ENCODE measurements at places on chromosomes 1 and 21. TPM values are rescaled to one million over a fixed set of nuclear protein-coding genes. Genes with fewer than 3 reads are reported as not detected.
A peak's percentile ranks its signal among the peaks of the same experiment; 100 is the strongest.

TFF2 gene
- polyA plus RNA-seq = not detected

DNA sequence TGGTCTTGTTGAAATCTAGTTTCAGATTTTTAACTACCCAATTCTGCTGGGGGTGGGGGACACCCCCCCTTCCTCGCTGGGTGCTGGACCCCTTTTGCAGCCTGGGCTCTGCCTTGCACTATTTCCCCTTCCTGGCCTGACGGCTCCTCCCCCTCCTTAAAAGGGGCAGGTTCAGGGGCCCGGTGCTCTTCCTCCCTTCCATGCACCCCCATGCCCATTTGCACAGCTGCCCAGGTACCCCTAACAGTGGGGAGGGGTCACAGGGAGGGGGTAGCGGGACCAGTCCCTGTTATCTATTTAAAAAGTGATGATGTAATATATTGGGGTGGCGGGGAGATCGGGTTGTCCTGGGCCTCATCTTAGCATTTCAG, 15.3 kb downstream of the ZBTB7B start:
- no peak for DNase-seq

DNA sequence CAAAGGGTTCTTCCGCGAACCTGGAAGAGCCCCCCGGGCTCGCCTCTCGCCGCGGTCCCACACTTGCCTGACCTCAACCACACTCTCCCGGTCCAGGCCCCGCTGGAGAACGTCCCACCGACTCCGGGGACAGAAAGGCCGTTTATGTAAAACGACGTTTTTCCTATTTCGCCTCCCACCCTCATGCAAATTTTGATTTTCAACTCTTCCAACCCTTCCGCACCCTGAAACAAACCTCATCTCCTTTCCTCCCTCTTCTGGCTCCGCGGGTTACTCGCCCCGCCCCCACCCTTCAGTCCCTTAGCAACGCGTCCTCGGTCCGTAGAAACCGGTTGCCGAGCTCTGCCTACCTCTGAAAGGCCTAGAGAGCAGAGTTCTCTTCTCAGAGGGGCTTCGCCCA, at the start of gene C1orf141:
C1orf141 (minus strand) TSS at position 276 of the 400 bp plus-strand sequence. CDS start 7,730 bp downstream, outside the sequence.
- peak; percentile 77 for DNase-seq

DNA sequence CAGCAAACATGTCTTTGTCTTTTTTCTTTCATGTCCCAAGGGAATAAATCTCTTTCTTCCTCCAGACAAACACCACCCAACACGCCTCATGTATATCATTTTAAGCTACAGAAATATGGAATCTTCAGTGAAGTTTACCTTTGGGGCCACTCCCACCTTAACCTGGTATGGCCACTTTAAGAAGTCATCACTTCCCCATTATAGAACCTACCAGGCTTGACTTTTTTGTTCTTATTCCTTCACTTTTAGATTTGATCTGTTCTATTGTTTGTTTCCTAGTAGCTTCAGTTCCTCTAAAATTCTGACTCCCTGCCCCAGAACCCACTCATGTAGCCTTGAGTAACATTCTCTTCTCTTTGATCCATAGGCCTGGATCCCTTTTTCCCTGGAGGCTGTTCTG, 226.3 kb downstream of the HLX start:
- no peak for DNase-seq

IFI44L gene
- not detected for polyA plus RNA-seq

DNA sequence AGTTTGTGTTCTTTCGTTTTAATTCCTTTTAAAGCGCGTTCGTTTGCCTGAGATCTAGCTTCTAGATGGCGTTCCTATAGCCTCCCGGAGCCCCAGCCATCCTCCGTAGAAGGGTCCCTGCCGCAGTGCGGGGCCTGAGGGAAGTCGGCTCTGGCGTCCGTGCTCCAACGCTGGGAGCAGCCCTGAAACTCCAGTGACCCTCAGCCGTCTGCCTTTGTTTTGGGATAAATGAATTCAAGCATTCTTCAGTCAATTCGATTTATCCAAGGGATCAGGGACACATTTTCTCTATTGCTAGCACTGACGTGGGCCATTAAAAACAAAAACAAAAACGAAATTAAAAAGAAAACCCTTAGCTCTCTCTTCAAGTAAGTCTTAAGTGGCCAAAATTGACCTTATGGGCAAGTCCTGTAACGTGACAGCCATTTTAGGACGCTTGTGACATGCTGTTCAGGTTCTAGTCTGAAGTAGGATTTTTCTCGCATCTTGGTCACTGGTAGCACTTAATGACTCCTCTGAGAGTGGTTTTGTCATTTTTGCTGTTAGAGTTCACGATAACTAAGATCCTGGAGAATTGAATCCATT, 742 bp upstream of the HSPA13 start:
- DNase-seq = no peak

- peak; percentile 37 for DNase-seq
Observed at GRCh38 chr1:232628335-232629249, 1.3 kb downstream of the SIPA1L2 start.

- no peak for DNase-seq
Observed at GRCh38 chr1:61287014-61287413, 204.7 kb downstream of the NFIA start.

DNA sequence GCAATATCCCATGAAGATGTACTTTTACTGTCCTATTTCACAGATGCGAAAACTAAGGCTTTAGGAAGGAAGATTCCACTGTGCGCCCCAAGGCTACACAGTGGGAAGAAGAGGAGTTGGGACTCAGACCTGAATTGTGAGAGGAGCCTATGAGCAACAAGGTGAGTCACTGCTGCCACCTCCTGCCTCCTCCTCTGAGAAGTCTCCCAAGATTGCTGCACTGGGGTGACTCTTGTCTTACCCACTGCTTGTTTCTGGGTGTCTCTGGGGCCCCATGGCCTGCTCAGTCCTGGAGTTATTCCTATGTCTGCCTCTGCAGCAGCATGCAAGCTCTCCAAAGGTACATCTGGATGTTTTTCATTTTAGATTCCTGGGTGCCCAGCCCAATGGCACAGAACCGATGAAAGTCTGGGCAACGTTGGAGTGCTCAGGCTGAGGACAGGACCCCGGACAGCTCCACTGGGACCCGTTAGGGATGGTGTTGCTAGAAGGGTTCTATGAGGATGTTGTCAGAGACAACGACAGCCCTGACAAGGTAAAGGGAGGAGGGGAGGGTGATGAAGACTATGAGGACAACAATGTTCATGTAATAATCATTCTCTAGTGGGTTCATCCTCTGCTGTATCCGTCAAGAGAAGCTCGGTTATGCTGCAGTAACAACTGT, 11.0 kb upstream of the C1QA start:
- DNase-seq = peak; percentile 73

CHIT1 gene
- not detected for polyA plus RNA-seq

DNA sequence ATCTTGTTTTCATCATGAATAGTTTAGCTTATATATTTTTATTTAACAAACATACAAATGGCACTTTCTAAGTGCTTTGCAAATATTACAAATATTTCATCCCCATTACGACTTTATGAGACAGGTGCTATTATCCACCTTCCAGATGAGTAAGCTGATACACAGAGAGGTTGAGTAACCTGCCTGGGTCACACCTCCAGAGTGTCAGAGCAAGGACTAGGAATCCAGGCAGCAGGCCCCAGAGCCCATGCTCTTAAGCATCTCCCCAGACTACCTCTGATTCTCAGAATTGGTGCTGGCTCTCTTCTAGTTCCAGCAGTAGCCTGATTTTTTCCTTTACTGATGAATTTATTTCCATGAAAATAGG, 40.0 kb downstream of the EPHB2 start:
- peak; percentile 69 for DNase-seq

- no peak for DNase-seq
Observed at GRCh38 chr21:45996311-45997204, 15.0 kb downstream of the COL6A1 start.

- DNase-seq = no peak
Observed at GRCh38 chr1:10623686-10624145, 149.0 kb downstream of the PEX14 start.

DNA sequence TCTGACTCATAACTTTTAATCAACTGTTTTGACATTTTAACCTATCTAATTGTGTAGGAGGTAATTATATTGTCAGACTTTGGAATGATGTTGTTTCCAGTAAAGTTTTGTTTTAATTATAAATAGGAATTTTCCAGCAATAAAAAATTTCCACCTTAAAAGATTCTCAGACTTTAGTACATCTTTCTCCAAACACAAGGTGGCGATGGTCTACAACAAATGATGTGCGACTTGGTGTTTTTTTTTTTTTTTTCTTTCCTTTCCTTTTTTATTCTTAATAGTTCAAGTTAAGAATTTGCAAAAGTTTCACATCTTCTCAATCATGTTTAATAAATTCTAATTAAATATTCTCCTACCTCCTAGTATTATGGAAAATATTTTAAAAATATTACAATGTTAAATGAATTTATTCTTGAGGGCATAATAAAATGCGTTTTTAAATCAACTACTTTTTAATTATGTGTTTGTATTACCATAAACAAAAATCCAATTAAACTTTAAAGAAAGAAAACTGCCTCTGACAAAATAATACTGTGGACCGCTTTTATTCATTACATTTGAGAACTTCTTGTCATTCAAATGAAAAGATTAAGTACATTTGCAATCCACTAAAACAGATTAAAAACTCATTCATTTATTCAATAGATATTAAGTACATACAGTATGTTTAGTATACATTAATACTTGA, 4.4 kb upstream of the ADAMTS1 start:
- DNase-seq = peak; percentile 76

DNA sequence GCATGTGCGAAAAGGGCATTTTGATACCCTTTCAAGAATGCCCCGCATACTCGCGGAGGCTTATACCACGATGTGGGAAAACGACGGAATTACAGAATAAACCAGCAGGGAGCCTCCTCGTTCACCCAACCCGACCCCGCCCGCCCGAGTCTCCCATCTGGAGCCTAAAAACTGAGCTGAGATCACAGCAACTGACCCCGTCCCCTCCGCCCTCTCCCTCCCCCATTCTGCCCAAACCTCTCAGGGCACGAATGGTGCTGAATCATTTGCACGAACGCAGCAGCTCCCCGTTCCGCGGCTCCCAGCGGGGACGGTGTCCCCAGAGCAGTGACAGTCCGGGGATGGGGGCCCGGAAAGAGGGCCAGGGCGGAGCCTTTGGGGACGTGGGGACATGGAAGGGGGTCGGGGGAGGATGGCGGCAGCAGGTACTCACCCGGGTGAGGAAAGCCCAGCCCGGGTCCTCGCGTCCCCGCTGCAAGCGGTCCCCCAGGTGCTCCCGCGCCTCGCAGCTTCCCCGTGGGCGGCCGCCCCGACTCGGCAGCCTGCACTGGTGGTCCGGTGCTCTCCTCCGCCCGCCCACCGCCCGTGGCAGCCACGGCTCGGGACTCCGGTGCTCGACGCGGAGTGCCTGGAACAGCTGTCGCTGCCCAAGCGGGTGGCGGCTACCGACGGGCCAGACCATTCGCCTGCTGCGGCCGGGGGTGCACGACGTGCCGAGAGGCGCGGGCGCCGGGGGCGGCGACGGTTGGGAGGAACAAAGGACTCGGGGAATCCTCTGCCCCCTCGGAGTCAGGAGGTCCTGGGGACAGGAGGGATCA, at the start of gene TTLL7:
TTLL7 (minus strand) TSS at position 635 of the 818 bp plus-strand sequence. CDS start 46,921 bp downstream, outside the sequence.
- peak; percentile 84 for DNase-seq

DNA sequence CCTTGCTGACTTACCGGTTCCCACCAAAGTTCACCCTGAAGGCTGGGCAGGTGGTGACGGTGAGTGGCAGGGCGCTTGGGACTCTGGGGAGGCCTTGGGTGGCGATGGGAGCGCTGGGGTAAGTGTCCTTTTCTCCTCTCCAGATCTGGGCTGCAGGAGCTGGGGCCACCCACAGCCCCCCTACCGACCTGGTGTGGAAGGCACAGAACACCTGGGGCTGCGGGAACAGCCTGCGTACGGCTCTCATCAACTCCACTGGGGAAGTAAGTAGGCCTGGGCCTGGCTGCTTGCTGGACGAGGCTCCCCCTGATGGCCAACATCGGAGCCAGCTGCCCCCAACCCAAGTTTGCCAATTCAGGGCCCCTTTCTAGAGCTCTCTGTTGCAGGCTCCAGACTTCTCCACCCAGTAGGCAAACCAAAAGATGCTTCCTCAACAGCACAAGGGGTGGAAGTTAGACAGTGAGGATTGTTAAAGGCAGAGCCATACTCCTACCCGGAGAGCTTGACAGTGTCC, 16.4 kb upstream of the SEMA4A start:
- DNase-seq = no peak

Measured in cardiac muscle cell (in vitro differentiated cells and primary cell).